ENCODE measurements at places on chromosomes 4 and X.

DNA sequence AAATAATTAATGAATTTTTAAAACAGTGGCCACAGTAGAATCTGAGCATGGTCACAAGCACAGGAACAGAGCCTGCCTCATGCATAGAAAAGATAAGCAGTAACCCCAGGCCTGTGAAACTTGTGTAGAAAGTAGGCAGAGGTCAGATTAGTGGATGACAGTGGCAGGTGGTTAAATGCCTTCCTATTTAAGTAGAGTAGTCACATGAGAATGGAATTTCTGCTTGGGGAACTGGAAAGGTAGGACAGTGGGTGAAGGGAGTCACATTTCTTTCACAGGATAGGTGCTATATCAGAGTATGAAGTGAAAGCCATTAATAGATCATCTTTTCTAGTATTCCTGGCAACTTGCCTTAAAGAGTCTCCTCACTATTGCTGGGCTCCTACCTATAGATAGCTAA, 34.9 kb upstream of the ASB12 start:
- no peak for DNase-seq

GRCh38 chr4:78220283-78220682, 163.2 kb downstream of the FRAS1 start:
- DNase-seq, result no peak

DNA sequence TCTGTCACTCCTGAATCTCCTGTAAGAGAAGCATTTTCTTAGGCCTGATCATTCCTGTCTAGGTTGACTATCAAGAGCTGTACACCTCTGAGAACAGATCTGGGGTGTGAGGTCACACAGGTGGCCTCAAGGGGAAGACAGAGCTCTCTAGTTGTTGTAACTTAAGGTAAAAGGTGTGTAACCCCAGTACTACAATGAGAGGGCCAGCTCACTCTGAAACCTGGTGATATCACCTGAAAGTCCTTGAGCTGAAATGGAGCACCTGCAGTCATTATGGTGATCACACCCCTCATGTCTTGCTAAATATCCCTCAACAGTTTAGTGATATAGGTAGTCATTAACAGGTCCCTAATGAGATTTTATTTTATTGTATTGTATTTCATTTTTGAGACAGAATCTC, 8.8 kb upstream of the FAM9C start:
- DNase-seq, result no peak

DNA sequence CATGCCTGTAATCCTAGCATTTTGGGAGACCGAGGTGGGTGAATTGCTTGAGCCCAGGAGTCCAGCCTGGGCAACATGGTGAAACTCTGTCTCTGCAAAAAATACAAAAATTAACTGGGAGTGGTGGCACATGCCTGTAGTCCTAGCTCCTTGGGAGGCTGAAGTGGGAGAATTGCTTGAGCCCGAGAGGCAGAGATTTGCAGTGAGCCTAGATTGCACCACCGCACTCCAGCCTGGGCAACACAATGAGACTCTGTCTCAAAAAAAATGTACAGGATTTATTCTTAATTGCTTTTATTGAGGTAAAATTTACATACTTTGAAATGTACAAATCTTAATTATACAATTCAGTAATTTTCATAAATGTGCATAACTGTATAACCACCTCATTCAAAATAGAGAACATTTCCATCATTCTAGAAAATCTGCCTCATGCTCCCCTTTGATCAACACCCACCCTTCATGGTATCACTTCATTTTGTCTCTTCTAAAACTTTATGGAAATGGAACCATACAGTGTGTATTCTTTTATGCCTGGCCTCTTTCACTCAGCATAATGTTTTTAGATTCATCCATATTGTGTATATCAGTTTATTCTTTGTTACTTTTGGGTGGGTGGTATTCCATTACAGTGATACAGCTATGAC, 39.1 kb downstream of the SNX25 start:
- DNase-seq, result no peak

DNA sequence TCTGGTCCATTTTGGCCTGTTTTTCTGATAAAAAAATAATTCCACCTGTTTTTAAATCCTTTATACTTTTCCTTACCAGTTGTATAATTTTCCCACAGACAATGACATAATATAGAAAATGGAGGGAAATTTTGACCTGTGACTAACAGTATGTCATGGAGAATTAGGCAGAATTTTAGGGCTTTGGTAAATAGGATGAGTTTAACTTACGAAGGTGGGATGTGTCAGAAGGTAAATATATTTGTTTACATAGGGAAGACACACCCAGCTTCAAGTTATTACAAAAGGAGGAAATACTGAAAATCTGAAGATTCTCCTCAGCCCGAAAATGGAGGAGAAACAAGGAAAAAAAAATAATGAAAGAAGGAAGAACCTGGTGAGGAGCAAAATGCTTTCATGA, 64.6 kb upstream of the PPP3CA start:
- no peak for DNase-seq

- no peak for DNase-seq
Observed at GRCh38 chrX:98065151-98065550, 1181.4 kb downstream of the RPA4 start.

DNA sequence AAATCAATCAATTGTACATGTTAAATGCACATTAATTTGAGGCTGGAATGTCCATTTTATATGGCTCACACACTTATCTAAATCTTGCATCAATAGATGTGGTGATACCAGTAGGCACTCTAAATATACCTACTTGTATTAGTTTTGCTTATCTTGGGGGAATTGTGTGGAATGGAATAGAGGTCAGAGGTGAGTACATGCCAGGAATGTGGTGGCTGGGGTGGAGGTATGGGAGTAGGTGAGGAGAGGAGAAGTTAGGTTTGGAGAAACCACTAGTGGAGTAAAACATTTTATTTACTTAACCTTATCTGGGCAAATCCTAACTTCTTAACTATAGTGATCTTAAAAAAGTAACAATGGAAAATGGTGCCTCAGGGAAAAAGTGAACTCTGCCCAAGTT, 163.1 kb downstream of the ATG4A start:
- DNase-seq, result no peak

DNA sequence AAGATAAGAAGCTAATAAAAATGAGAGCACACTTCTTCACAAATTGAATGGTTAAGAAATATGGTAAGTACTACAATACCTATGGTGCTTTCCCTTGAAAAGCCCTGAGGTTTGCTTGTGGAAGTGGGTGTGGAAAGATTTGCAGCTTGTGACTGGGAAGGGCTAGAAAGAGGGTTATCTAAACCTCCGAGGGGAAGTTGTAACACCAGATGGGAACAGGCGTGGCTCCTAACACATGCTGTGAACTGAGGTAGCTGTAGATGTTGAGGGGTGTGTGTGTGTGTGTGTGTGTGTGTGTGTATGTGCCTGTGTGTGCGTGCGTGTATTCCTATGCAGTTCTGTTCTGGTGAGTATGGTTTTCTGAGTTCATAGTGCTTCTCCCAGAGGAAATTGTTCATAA, 21.5 kb downstream of the FRMPD4 start:
- DNase-seq, result no peak

DNA sequence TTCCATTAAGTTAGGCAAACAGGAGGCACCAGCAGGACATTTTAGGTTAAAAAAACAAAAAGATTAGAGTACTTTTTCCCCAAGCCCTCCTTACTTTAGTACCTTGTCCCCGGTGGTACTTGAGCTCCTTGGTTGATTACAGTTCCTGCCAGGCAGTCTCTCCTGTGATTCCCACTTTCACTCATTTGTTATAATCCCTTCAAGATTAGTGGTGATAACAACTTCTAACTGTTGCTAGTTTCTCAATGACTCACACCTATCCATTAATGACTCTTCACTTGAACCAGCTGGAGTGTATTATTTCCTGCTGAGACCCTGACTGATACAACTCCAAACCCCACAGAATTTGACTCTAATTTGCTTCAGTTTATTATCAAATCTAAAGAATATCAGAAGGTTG, 765.0 kb upstream of the DIAPH2 start:
- no peak for DNase-seq

DNA sequence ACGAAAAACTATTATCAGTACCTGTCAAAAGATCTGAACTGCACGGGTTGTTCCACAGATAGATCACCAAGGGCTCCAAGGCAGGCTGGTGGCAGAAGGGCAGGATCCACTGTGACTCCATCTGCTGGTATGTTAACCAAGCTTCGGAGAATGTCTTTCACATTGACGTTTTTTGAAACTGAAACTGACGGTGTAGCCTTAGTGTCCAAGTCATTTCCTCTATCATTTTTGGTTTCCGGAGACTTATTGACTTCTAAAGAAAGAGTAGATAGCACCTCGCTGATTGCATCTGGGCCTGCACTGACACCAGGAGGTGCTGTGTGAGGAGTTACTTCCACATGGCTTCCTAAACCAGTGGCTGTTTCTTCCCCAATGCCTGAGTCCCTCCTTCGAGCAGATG, 186.9 kb downstream of the LRBA start:
- DNase-seq, result peak; percentile 56

- no peak for DNase-seq
Observed at GRCh38 chr4:83581411-83582288, 45.7 kb downstream of the GPAT3 start.

DNA sequence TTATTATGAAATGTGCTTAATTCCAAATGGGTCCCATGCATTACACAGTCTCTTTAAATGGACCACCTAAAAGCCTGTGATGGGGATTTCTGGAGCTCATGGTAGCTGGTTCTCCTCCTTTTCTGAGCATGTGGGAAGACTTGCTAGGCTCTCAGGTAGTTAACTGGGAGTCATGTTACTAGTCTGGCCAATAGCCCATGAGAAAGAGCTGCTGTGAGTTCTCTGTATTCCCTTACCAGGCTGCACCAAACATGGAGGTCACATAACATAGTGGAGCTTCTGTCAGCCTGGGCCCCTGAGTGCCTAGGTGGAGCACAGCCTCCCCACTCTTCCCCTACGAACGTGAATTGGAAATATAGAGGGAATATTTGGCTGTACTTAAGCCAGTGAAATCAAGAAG, 198.4 kb downstream of the MAML3 start:
- no peak for DNase-seq

GRCh38 chrX:14903891-14904290, 30.7 kb downstream of the MOSPD2 start:
- no peak for DNase-seq

GRCh38 chr4:183602557-183603027, 56.4 kb downstream of the RWDD4 start:
- no peak for DNase-seq

DNA sequence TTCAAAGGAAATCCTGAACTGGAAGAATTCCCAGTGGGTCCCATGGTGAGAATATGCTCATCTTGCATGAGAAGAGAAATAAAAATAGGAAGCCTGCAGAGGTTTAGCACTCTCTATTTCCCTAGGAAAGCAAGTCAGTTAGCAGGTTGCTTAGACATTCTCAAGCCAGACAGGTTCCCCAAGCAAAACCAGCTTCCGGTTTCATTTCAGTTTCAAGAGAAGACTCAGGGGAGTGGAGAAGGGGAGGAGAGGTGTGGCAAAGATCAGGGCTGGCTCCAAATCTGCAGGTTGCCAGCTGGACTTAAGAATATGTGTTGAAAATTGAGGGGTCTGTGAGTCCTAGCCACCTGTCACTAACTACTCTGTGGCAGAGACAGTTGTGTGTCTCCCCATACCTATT, 107.5 kb downstream of the CLNK start:
- DNase-seq, result no peak

- DNase-seq, result no peak
Observed at GRCh38 chr4:16844816-16845586, 53.4 kb downstream of the LDB2 start.

GRCh38 chr4:95517576-95518345, 31.0 kb downstream of the UNC5C start:
- no peak for DNase-seq

DNA sequence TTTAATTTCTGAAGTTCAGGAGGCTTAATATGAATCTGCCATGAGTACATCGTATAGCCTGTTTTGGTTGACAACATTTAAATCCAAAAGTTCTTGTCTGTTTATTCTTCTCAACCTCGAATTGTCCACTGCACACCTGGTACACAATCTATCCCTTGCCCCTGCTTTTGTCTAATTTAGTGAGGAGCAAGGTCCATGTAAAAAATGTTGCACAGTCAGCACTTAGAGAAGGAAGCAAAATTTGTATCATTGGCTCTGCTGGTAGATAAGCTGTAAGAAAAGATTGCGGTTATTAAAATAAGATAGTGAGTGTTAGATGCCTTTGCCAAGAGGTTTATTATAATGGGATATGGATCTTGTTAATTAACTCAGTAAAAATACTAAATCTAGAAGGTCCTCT, 761.5 kb downstream of the RAPGEF2 start:
- DNase-seq, result no peak

DNA sequence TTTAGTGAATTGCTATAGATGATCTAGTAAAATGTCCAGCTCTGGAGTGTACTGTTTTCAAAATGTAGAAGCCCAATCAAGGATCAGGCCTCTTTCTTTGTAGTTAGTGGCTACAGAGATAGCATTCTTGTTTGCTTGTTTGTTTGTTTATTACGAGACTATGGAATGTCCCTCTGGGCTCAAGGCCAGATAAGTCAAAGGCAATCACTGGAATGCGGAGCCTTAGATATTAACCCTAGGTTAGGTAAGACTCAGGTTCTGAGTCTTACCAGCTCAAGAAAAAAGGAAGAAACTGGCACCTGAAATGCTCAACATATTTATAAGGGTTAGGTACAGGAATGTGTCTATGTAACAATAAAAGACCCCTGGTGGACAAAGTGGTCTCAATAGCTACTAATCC, 261.5 kb downstream of the SLC7A11 start:
- DNase-seq, result no peak

DNA sequence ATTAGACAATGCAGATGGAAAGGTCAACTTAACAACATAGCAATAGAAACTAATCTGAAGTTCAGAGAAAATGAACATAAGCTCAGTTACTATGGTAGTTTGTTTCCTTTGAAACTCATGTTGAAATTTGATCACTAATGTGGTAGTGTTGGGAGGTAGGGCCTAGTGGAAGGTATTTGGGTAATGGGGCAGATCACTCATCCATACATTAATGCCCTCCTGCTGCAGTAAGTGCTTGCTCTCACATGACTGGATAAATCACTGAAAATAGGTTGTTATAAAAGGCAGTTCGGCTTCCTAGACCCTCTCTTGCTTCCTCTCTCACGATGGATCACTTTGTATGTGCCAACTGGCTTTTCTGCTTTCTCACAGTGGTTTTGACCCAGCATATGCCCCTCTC, 567.4 kb upstream of the GALNT7 start:
- no peak for DNase-seq

DNA sequence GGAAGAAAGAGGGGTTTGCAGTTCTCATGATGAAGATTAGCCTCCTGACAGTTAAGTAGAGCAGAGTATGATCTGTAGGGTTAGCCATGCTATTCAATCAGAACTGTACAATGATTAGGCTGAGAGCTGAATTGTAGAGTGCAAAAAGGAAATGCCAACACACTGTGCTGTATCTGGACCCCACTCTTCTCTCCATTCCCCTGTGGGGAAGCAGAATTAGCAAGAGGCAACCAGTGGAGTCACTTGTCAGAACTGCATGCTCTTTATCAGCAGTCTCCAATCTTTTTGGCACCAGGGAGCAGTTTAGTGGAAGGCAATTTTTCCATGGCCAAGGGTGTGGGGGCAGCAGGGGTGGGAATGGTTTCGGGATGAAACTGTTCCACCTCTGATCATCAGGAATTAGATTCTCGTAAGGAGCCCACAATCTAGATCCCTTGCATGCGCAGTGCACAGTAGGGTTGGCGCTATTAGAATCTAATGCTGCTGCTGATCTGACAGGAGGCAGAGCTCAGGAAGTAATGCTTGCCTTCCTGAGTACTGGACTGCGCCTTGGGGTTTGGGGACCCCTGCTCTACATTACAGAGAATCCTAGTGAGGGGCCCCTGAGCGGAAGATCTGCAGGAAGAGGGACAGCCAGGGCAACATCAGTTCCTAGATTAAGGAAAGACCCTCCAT, 19.4 kb downstream of the TBC1D9 start:
- no peak for DNase-seq

- no peak for DNase-seq
Observed at GRCh38 chr4:135354876-135355275, 1153.3 kb upstream of the PABPC4L start.

GRCh38 chr4:176321589-176321988, 1.8 kb downstream of the SPCS3 start:
- DNase-seq, result no peak

All from activated CD8-positive, alpha-beta memory T cell treated with anti-CD3 and anti-CD28 coated beads, Interleukin-2, amount 50 U/mL, for 48 hours (primary cell).